ENCODE measurements at places on chromosomes 5 and 9.

GRCh38 chr9:95801797-95802196 lies 73.7 kb upstream of the ERCC6L2 start:
- no peak for DNase-seq

DNA sequence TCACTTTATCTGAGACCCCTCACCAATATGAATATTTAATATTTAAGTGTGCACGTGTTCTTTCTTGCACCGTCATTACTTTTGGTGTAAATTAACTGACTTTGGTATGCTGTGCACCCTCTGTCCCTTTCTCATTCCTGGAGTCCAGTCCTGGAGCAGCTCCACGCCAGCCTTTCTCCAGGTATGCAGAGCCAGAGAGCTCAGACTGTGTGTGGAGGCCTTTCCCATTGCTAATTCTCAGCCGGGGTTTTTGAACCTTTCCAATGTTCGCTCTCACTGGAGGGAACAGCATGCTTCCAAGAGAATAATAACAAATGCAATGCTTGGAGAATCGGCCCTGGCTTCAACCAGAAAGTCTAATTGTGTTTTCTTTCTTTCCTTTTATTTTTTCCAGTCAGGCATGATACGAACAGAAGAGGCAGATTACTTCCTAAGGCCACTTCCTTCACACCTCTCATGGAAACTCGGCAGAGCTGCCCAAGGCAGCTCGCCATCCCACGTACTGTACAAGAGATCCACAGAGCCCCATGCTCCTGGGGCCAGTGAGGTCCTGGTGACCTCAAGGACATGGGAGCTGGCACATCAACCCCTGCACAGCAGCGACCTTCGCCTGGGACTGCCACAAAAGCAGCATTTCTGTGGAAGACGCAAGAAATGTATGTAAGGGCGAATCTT lies 41.7 kb downstream of the ADAMTS16 start:
- DNase-seq: no peak

DNA sequence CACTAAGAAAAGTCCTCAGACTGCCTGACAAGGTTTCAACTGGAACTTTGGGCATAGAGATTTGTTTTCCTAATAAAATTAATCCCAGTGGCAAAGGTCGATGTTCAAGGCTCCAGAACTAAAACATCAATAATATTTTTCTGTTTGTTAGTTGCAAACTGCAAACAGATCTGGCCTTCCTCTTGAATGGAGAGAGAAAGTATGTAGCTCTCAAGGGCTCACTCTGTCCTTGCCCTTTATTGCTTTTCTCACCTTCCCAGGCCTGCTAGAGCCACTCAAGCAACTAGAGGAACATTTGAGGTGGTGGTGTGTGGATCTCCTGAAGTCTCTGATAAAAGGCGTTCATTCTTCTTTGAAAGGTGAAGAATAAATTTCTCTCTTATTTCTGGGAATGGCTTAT lies 16.6 kb downstream of the ALDH1A1 start:
- no peak for DNase-seq

DNA sequence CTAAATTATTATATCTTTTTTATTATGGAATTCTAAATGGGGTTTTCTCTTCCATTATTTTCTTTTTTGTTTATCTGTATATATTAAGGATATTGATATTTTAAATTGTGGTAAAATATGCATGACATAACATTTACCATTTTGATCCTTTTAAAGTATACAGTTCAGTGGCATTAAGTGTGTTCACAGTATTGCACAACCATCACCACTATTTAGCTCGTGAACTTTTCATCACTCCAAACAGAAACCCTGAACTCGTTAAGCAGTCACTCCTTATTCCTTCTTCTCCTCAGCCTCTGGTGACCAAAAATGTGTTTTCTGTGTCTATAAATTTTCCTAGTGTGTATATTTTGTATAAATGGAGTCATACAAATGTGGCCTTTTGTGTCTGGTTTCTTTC lies 188.2 kb downstream of the CCDC171 start:
- DNase-seq: no peak

DNA sequence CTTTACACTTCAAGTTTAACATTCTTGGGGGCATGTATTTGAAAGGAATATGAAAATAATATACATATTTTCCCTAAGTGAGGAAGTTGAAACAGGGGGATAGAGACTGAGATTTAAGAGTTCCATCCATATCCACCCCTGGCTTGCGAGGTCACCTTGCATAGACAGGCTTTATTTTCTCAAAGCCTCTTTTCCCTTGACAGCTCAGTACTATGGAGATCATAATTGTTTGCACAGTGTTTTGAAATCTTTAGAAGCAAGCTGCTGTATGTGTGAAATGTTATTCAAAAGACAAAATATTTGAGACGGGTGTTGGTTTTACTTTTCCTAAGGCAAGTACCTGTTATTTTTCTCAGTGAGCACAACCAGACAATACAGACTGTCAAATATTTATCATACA lies 163.1 kb downstream of the LRRC70 start:
- DNase-seq: no peak

DNA sequence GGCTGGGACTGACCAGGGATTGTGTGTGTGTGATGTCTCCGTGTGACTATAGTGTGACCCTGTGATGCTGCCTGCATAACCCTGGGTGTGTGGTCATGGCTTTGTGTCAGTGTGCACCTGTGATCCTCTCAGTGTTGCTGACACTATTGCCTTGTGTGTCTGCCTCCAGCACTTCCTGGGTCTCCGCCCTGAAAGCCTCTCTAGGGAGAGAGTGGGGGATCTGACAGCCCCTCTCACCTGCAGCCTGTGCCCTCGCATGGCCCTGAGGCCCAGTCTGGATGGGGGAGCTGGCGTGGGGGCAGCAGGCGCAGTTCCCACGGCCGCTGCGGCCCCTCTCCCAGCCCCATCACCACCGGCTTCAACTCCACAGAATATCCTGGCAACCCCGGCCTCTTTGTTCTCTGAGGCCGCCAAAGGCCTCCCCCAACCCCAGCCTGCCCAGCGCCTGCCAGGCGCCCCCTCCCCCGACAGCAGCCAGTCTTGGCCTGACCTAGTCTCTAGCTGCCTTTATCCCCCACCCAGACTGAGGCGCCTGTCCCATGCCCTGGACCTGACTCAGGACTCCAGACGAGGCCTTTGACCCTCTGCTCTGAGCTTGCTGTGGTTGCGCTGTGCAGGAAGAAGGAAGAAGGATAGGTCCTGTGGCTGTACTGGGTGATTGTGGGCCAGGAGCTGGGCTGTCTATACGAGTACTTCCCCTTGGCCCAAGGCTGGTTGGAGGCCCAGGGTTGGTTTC lies 38.7 kb downstream of the CXXC5 start:
- no peak for DNase-seq

DNA sequence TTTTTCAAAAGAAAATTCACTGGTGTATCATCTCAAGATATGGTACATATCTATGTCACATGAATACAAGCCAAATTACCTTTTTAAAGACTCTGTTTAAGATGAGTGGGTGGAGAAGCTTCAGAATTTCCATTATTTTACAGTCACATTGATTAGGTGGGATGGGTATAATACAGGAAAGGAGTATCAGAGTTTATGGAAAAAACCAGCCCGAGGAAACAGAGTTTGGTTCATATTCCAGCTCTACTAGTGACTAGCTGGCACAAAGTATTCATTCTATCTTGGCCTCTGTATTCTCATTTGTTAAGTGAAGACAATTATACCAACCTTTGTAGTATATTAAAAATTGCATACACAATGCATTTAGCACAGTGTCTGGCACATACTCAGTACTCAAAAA lies 46.5 kb upstream of the CDK5RAP2 start:
- DNase-seq: no peak

DNA sequence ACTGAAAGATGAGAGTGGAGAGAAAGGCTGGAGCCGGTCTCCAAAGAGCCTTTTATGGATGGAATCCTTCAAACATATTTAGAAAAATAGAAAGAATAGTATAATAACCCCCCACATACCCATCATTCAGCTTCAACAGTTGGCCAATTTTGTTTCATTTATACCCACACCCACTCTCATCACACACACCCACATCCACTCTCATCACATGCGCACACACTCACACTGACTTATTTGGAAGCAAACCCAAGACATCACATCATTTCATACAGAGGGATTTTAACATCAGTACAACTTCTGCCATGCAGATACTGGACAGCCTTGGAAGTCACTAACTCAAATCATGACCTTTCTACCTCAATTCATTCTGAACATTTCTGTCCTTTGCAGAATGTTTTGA lies 72.8 kb upstream of the CPLX2 start:
- no peak for DNase-seq

DNA sequence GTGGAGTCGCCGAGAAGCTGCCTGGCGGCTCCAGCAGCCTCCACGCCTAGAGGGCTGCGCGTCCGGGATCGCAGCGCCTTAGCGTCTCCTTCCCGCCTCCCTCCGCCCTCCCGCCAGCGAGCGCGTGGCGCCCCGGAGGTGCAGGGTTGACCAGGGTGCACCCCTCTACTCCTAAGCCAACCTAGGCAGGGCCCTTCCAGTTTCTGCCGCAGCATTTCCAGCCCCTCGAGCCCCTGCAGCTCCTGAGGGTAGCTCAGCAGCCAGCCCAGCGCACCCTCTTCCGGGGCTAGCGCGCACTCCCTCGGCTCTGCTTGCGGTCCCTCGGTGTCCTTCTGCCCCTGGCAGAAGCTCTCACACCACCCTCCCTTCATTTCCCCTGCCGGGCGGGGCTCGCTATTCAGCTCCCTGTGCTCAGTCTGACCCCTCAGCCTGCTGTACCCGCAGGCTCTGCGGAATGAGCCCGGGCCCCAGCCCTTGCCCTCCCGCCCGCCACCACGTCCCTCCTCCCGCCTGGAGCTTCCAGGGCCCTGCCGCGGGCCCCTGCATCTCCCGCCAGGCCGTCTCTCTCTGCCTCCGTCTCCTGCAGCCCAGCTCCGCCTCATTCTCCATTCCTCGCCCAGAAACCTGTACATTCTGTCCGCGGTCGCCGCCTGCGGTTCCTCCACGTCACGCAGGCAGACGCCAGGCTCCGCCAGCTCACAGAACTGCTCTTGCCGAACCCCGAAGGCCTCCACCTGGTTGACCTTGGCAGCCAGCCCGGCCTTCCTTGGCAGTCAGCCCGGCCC lies 61.8 kb downstream of the SPATA31C2 start:
- DNase-seq: peak; percentile 62

GRCh38 chr5:141476132-141476911 lies 556 bp downstream of the PCDHGC3 start:
- peak; percentile 8 for DNase-seq

DNA sequence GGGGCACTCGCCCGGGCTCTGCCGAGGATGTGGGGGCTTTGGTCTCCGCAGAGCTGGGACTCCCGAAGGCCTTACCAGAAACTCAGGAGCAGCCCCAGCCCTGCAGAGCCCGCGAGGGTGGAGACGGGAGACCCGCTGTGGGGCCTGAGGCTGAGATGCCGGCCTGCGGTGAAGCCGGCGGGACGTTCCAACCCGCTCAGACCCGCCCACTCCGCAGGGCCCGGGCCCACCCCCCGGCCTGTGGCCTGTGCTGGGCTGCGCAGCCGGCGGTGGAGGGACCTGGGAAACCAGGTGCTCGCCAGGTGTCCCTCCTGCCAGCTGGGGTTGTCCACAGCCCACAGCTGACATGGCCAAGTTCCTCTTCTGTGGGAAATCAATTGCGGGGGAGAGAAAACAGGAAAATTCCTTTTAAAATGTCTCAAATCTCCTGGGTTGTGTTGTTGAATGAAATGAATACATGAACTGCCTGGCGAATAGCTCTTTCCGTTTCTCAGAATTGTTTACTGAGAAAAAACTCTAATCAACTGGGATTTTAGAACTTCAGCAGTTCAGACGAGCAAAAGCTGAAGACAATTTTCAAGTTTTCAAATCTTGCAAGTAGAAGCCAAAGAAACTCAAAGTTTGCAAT lies 49.0 kb upstream of the IRX4 start:
- no peak for DNase-seq

- DNase-seq: no peak
Observed at GRCh38 chr9:22389271-22389670, 57.4 kb upstream of the DMRTA1 start.

GRCh38 chr9:119963798-119964372 lies 594.6 kb upstream of the BRINP1 start:
- DNase-seq: peak; percentile 28

DNA sequence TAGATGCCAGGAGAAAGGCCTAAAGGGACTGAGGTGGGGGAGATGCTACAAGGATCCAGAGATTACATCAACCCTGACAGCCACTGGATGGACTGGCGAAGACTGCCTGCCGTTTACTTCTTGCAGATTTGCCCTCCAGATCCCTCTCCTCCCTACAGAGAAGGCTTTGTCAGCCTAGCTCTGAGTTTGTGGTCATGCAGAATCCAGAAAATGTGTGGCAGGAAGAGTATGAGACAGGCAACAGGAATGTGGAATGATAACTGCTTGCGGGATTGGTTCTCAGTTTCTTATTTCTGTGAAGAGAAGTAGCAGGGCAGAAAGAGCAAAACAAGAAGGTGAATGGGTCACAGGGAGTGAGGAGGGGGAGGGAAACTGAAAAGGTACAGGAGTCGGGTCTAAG lies 129.6 kb downstream of the TLE1 start:
- peak; percentile 46 for DNase-seq

All from T1000 (cell line).